Effector memory CD8-positive, alpha-beta T cell (primary cell): ENCODE measurements at places on chromosomes 5 and 9.

GRCh38 chr9:113185271-113185670 is 34.5 kb downstream of the SLC31A2 start:
- H3K27ac ChIP-seq: no peak overlapping the region
- H3K36me3 ChIP-seq: peaks cover 64% of the 10 kb centered on the region
- DNase-seq: no peak
- H3K4me3 ChIP-seq: no peak overlapping the region
- H3K4me1 ChIP-seq: no peaks in the 10 kb centered on the region

GRCh38 chr5:107809201-107810034 is 138.7 kb upstream of the EFNA5 start:
- H3K4me1 ChIP-seq: no peaks in the 10 kb centered on the region
- DNase-seq: no peak
- peaks cover 11% of the 10 kb centered on the region for H3K27me3 ChIP-seq
- no peaks in the 10 kb centered on the region for H3K36me3 ChIP-seq
- no peak overlapping the region for H3K4me3 ChIP-seq

DNA sequence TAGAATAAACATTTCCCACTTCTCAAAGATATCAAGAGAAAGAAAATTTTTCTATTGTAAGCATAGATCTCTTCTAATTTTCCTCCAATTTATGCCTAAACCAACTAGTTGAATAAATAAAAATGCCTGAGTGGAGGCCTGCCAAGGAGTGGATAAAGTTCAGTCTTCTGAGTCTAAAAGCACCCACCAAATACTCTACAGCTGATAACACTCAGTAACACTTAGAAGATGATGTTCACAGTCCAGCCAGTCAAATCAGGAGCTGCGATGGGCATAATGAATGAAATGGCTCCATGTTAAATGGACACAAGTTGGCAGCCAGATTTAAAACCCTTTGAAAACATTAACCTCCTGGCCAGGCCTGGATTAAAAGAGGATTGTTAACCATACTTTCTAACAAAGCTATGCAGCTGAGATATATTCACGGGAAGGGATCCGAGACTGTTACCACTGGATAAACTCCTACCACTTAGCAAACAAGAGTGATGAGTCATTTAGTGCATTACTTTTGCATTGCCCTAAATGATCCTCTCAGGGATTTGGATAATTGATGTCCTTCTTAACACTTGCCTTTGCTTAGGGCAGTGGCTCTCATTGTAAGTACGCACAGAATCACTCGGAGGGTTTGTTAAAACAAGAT is 63.7 kb upstream of the CCDC112 start:
- H3K27ac ChIP-seq: no peak overlapping the region
- H3K36me3 ChIP-seq: no peaks in the 10 kb centered on the region

DNA sequence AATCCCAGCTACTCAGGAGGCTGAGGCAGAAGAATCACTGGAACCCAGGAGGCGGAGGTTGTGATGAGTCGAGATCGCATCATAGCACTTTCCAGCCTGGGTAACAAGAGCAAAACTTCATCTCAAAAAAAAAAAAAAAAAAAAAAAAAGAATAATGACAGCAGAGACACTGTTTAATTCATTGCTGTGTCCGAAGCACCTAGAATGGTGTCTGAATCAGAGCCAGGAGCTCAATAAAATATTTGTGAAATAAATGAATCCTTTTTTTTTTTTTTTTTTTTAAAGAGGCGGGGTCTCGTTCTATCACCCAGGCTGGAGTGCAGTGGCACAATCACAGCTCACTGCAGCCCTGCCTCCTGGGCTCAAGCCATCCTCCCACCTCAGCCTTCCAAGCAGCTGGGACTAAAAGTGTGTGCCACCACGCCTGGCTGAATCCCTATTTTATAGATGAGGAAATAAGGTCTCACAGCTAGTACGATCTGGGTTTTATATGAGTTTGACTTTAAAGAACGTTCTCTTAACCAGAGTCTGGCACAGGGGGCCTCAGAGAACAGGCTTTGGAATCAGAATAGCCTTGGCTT is 47.8 kb downstream of the THOC3 start:
- no peak overlapping the region for H3K27ac ChIP-seq
- no peak for DNase-seq
- peaks cover 7% of the 10 kb centered on the region for H3K36me3 ChIP-seq
- H3K4me3 ChIP-seq: no peak overlapping the region
- peaks cover 7% of the 10 kb centered on the region for H3K4me1 ChIP-seq
- H3K27me3 ChIP-seq: no peaks in the 10 kb centered on the region

DNA sequence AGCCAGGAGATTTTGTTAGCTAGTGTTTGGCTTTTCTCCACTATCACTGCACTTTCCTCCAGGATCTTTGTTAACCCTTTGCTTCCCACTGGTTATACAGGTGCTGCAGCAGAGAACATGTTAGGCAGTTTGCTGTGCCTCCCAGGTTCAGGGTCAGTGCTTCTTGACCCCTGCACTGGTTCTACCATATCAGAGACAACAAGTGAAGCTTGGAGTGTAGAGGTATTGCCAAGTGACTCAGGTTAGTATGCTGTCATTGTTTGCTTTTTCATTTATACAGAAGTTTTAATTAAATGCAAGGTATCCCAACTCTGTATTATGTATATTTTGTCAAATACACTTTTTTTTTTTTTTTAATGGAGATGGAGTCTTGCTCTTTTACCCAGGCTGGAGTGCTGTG is 68.4 kb downstream of the GAPVD1 start:
- peak overlapping the region; percentile 8 for H3K27ac ChIP-seq
- peaks cover 4% of the 10 kb centered on the region for H3K4me1 ChIP-seq
- no peak for DNase-seq
- peaks cover 82% of the 10 kb centered on the region for H3K36me3 ChIP-seq
- no peak overlapping the region for H3K4me3 ChIP-seq
- no peaks in the 10 kb centered on the region for H3K27me3 ChIP-seq

DNA sequence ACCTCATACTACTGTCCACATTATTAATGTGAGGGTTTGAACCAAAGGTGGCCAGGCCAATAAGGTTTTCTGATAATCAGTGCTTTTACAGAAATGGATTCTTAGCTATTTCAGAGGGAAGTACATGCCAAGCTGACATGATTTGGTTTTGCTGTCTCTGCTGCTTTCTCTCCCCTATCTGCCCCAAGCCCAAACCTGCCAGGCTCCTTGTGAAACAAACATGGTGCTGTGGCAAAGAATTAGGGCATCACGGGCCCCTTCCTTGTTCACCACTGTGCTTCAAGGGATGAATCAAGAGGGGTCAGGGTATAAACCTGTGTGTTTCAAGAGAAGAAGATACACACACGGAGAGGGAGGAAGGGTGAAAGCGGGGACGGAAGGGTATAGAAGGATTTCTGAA is 41.3 kb upstream of the SMU1 start:
- DNase-seq: no peak
- peaks cover 35% of the 10 kb centered on the region for H3K4me1 ChIP-seq
- no peaks in the 10 kb centered on the region for H3K27me3 ChIP-seq
- H3K4me3 ChIP-seq: peak overlapping the region; percentile 48
- H3K36me3 ChIP-seq: peaks cover 98% of the 10 kb centered on the region
- H3K27ac ChIP-seq: peak overlapping the region; percentile 79

- no peaks in the 10 kb centered on the region for H3K36me3 ChIP-seq
- DNase-seq: no peak
- no peak overlapping the region for H3K4me3 ChIP-seq
- peaks cover 30% of the 10 kb centered on the region for H3K27me3 ChIP-seq
- no peak overlapping the region for H3K27ac ChIP-seq
Observed at GRCh38 chr9:89137542-89138462, 40.8 kb downstream of the SHC3 start.

- H3K4me3 ChIP-seq: no peak overlapping the region
- H3K36me3 ChIP-seq: no peaks in the 10 kb centered on the region
- no peak for DNase-seq
- no peak overlapping the region for H3K27ac ChIP-seq
- H3K27me3 ChIP-seq: peaks cover 18% of the 10 kb centered on the region
Observed at GRCh38 chr5:135102716-135103574, 68.9 kb upstream of the PITX1 start.

DNA sequence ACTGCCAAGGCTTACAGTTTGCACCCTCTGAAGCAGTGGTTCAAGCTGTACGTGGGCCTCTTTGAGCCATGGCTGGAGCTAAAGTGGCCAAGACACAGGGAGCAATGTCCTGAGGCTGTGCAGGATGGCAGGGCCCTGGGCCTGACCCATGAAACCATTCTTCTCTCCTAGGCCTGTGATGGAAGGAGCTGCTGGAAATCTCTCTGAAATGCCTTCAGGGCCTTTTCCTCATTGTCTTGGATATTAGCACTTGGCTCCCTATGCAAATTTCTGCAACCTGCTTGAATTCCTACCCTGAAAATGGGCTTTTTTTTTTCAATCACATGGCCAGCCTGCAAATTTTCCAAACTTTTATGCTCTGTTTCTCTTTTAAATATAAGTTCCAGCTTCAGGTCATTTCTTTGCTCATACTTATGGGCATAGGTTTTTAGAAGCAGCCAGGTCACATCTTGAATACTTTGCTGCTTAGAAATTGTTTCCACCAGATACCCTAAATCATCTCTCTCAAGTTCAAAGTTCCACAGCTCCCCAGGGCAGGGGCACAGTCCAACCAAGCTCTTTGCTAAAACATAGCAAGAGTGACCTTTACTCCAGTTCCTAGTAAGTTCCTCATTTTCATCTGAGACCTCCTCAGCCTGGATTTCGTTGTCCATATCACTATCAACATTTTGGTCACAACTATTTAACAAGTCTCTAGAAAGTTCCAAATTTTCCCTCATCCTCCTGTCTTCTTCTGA is 138.3 kb downstream of the OSTF1 start:
- H3K27ac ChIP-seq: no peak overlapping the region
- no peaks in the 10 kb centered on the region for H3K27me3 ChIP-seq
- H3K4me1 ChIP-seq: no peaks in the 10 kb centered on the region
- no peak for DNase-seq
- no peaks in the 10 kb centered on the region for H3K36me3 ChIP-seq

DNA sequence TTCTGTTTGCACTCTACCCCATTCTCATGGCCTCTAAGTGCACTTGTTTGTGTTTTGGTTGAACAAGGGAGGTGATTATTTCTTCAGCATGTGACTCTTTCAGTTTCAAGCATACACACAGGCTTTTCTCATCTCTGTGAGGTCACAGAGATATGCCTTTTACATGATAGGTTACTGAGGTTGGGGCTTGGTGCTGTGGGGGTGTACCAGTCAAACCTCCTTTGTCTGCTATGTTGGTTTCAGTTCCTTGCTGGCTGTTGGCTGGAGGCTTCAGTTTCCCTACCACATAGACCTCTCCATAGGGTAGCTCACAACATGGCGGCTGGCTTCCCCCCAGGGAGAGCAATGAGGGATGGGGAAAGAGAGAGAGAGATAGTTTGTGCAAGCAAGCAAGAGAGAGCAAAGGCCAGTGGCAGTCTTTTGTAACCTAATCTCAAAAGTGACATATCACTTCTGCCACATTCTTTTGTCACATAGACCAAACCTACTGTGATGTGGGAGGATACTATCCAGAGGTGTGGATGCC is 96.7 kb upstream of the SEMA6A start:
- H3K27ac ChIP-seq: no peak overlapping the region
- no peaks in the 10 kb centered on the region for H3K27me3 ChIP-seq
- DNase-seq: no peak

DNA sequence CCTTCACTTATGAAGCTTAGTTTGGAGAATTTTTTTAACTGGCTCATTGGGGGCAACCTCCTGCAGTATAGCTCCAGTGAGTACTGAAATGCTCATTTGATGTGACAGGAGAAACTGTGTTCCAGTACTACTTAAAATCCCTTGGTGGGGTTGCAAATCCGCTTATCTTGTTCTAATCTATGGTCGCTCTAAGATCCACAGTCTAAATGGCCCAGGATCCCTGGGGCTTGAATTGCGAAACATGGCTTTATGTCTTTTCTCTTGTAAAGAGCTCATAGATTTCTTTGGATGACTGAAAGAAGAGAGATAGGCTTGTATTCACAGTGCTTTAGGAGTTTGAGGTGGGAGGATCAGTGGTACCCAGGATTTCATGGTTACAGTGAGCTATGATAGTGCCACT is 52.7 kb downstream of the ADAMTSL1 start:
- no peak overlapping the region for H3K27ac ChIP-seq
- no peak overlapping the region for H3K4me3 ChIP-seq
- DNase-seq: no peak
- no peaks in the 10 kb centered on the region for H3K36me3 ChIP-seq

- no peaks in the 10 kb centered on the region for H3K36me3 ChIP-seq
- no peak overlapping the region for H3K27ac ChIP-seq
- H3K27me3 ChIP-seq: peaks cover 53% of the 10 kb centered on the region
- no peak for DNase-seq
Observed at GRCh38 chr5:69007163-69007562, 86.7 kb upstream of the SLC30A5 start.
